Hematopoietic multipotent progenitor cell treated with erythropoietin and hydrocortisone succinate and interleukin-3 and kit ligand, for 6 days (in vitro differentiated cells): ENCODE measurements at places on chromosomes 12 and 14.

GRCh38 chr12:114847441-114848035 is 163.6 kb upstream of the TBX3 start:
- no peak for DNase-seq

GRCh38 chr12:67388331-67389138 is 119.4 kb downstream of the CAND1 start:
- DNase-seq = peak; percentile 24

GRCh38 chr12:130849561-130850417 is 10.7 kb upstream of the STX2 start:
- DNase-seq = no peak

DNA sequence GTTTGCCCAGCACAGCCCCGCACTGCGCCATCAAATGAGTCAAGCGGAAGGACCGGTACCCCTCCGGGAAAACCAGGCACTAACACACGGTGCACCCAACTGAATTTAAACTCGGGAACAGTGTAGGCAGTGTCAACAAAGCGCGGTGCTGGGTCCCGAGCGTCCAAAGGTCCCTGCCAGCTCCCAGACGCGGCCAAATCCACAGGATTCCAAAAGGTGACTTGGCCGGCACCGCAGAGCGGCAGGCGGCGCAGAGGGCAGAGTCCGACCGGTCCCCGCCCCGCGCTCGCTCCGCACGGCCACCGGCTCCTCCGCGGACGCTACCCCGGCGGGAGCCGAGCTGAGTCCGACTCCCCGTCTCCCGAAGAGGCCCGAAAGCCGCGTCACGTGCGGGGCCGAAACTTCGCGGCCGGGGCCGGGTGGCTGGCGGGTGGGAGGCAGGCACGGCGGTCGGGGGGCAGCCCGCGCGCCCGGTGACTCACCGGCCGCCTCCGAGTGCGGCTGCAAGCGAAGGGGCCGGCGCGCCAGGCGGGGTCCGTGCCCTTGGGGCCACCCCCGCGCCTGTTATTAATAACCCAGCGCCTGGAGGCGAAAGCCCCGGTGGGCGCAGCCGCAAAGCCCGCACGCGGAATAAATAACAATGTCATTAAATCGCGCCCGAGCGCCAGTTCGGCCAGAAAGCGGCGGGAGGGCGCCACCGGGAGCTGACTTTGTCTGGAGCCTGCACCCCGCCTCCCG is 863 bp downstream of the DENND5B start:
- peak; percentile 72 for DNase-seq

DNA sequence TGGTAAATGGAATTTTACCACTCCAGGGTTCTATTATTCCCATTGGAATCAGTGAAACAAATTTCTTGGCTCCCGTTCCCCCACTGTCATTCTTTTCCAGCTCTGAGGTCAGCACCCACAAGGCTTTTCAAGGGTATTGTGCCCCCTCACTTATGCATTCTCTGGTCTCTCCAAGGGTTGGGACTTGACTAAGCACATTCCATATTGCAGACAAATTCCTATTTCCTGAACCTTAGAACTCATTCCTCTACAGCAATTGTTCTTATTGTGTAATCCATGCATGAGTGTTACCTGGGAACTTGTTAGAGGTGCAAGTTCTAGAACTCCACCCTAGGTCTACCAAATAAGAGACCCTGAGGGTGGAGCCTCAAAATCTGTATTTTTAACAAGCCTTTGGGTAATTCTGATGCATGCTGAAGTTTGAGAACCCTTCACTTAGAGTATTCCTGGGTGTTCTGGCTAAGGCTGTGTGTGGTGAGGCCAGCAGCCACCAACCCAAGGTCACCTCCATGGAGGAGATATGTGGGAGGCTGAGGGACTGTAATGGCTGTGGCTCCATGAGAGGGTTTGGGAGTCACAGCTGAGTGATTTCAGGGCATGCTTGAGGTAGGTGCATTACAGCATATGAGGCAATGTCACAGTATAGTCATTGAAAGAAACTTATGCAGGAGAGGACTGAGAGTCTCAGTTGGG is 150.9 kb downstream of the TTC6 start:
- no peak for DNase-seq

DNA sequence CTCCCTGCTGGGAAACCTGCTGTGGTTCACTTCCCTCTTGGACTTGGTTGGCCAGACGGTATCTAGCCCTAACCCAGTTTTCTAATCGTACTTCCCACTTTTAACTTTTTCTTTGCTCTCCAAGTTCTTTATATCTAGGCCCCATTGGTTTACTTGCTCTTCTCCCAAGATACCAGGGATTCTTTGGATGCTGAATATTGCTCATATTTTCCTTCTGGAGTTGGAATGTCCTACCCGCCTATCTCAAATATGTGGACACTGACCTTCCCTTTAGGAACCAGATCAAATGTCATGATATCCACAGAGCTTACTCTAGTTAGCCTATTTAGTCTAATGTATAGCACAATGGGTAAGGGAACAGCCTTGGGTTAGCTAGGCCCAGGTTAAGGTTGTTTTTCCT is 228.6 kb downstream of the DACT1 start:
- DNase-seq = no peak

GRCh38 chr14:53093206-53093605 is 59.9 kb downstream of the DDHD1 start:
- DNase-seq = no peak

DNA sequence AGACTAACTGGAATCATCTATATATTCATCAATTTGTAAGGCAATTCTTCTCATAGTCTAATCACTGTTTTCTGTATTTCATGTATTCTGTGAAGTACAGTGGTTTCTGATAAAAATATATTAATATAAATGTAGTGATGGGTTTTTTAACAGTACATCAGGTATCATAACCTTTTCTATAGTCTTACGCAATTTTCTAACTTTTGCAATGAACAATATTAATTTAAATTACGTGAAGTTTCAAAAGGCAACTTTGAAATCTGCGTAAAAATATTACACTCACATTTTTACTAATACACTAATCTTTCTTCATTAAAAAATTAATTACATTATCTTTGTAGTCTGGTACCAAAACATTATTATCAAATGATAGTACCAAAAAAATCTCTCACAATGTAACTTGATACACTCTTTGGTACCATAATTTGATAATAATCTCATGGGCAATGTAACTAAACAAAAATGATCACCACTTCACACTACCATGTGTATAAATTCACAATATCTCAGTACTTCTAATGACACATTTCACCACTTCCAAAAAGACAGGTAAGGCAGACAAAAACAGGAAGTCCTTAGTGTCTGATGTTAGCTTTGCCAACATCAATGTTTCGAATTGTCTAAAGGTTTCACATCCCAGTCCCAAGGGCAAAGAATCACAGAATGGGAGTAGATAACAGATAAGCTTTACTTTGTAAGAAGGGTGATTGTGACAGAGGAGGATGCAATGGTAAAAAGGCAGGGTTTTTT is 8.7 kb downstream of the DNAI7 start:
- DNase-seq = no peak

DNA sequence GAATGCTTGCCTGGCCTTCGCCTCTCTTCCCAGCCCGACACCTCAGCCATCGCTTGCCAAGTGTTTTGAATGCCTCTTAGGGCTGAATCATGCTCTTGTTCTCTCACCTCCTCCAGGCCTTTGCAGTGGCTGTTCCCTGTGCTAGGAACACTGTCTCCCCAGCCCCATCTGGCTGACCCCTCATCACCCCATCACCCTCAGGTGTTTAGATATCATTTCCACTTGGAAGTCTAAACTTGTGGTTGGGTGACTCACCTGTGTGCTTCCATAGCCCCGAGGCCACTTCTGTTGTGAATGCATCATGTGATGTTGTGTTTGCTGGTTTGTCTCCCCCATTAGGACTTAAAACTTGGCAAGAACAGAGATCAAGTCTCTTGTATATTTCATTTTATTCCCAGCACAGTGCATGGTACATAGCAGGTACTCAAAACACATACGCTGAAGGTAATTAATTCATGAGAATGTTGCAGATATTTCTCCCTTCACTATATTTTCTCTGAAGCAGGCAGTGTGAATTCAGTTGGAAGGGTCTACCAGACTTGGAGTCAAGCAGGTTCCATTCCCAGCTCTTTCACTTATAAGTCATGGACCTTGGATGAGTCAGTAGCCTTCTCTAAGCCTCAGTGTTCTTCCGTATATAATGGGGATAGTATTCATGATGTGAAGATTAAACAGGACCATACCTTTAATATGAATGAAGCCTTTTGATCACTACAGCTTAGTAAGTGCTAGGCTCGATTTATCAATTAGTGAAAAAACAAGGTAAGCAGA is 67.8 kb downstream of the HRK start:
- no peak for DNase-seq

DNA sequence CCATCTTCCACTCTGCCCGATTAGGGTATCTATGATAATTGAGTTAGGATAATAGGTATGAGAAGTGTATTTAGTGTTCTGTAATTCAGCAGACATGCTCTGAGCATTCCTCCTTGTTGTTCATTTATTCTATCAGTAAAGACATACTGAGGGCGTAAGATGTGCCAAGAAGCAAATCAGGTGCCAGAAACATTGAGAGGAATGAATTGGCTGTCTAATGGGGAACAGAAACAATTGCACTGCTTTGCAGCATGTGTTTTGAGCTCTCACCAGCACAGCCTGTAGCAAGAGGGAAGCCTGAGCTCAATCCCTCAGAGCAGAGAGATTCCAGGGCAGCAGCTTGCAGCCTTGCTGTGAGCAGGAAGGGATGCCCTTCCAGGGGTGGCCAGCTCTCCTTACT is 589.3 kb downstream of the BCL11B start:
- DNase-seq = no peak

GRCh38 chr12:43208627-43209026 is 343.4 kb downstream of the ADAMTS20 start:
- no peak for DNase-seq

DNA sequence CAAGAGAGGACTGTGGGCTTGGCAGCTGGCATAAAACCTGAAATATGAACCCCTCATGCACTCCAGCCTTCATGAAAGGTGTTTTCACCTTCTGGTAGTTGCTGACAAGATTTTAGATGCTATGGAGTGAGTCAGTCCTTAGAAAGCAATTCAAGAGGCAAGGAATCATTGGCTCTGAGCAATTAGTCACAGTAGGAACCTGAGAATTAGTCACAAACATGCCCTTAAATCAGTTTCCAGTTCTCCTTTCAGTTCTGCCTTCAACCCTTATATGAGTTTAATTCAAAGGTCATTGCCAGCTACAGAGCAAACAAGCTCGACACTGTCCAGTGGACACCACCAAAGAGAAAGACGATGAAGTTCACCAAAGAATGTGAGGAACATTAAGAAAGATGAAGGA is 472.3 kb downstream of the GLT1D1 start:
- DNase-seq = no peak

- no peak for DNase-seq
Observed at GRCh38 chr14:101839236-101839635, 77.7 kb downstream of the PPP2R5C start.

DNA sequence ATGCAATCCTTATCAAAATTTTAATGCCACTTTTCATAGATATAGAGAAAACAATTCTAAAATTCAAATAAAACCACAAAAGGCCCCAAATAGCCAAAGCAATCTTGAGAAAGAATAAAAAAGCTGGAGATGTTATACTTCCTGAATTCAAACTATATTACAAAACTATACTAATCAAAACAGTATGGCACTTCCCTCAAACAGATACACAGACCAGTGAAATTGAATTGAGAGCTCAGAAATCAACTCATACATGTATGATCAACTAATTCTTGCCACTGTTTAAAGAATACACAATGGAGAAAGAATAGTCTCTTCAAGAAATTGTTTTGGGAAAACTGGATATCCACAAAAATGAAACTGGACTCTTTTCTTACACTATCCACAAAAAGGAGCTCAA is 55.4 kb downstream of the FOXG1 start:
- DNase-seq = no peak

- DNase-seq = no peak
Observed at GRCh38 chr12:8584004-8584403, 28.7 kb downstream of the AICDA start.

- peak; percentile 63 for DNase-seq
Observed at GRCh38 chr14:70289138-70289537, 70.3 kb downstream of the COX16 start.

- DNase-seq = no peak
Observed at GRCh38 chr14:71551291-71551950, 380.8 kb upstream of the RGS6 start.

- DNase-seq = no peak
Observed at GRCh38 chr12:39161465-39162085, 256.2 kb upstream of the CPNE8 start.

DNA sequence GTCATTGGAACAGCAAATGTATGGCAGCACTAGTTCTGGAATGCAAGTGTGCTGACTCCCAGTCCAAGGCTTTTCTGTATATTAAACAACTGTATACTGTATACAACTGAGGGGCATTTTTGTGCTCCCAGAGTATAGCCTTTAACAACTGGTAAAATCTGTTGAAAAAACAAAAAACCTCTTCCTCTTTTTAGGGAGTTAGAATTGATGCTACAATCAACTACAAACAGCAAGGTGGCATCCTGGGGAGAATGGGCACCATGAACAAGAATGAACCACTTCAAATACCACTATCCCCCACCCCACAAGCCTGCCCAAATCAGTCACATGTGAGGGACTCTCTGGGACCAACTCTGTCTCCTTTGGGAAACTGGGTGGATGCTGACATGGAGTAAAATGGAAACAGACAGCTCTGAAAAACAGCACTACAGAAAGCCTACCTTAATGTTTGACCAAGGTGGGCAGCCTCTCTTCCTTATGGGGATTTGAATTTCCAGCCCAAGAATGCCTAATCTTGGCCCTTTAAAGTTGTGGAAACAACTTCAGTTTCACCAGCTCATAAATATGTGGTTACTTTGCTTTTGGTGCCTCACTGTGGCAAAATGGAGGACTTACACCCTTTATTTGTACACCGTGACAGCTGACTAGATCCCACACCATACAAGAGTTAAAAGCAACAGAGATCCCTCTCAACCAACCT is 7.5 kb downstream of the VTI1B start:
- DNase-seq = peak; percentile 82

DNA sequence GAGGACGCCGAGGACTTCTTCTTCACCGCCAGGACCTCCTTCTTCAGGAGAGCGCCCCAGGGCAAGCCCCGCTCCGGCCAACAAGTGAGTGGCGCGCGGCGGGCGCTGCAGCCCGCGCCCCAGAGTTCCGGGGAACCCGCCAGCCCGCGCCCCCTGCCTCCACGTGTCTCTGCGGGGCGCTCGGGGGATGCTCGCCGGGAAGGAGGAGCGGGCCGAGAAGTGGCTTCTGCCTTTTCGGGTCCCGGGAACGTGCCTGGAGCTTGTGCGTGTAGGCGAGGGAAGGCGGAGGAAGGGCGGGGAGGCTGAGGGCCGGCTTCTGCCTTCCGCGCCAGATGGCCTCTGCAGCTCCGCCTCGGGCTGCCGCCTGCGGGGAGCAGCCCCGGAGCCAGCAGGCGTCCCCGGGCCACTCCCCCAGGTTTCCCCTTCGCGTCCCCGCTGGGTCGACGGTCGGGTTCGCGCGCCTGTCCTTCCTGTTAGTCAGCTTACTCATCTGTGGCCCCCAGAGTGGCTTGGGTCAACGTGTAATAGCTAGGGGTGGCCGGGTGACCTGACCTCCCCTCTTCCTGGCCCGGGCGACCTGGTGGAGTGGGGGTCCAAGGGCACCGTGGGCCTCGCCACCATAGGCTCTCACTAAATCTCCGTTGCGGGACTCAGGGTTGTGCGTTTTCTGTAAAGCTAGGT is 505 bp downstream of the RASSF3 start:
- DNase-seq = peak; percentile 75
